ENCODE measurements at places on chromosomes 3 and 15.

DNA sequence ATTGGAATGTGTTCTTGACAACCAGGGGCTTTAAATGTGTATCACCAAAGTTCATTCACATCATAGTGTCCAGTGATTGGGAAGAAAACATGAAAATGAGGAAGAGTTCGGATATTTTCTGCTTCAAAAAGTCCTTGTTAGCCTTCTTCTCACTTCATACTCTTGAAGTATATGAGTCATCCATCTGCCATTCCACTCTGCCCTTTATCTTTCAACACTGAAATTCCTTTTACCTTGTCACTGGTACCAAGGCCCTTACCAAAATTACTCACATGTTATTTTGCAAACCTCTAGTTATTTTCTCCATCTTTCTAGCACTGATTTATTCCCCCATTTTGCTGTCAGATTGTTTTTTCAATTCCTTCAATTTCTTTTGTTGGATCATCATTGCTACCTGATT, 32.5 kb downstream of the OR5H15 start:
- no peak for DNase-seq

GRCh38 chr3:14343338-14344112, 58.9 kb upstream of the SLC6A6 start:
- DNase-seq, result no peak

- peak; percentile 73 for DNase-seq
Measured at GRCh38 chr15:58770857-58771620, at the start of gene MINDY2. TSS of gene MINDY2 (plus strand) at chr15:58771302. CDS start at chr15:58771396, 94 bp downstream.

DNA sequence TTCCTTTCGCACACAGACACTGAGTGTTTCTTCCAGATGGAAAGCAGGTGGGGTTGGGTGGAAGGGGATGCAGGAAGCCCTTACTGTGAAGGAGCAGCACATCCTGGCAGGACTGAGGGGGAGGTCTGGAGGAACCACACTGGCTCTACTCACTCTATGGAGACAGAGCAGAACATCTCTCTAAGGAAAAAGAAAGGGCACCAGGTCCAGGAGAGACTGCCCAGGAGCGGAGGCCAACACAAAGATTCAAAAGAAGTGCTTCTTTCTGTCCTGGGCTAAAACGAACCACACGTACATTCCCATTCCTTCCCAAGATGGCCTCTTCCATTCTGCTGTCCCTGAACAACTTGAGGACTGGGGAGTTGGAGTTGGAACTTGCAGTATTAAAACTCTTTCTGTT, 13.8 kb upstream of the VIPR1 start:
- no peak for DNase-seq

DNA sequence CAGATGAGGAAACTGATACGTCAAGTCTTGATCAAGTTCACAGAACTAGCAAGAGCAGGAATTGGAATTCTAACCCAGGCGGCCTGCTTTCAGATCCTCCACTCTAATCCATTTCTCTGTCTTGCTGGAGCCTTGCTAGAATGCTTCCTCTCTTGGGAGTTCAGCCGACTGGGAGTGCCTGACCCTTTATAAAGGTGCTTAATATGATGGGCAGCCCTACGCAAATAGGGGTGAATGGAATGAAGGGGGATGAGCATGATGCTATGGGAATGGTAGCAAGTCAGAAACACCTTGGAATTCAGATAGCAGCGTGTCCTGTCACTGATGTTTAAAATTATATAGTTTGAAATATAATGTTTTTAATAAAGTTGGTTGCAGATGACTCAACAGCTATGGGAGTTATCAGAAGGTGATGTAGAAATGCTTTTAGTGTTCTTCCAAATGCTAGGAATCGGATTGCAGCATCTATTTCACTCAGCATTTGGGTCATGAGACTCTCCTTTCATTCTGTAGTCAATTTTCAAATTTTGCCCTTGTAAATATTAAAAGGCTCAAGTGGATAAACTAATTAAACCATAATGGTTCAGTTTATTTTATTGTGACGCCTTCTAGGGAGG, 150.7 kb downstream of the FNDC3B start:
- DNase-seq, result no peak

DNA sequence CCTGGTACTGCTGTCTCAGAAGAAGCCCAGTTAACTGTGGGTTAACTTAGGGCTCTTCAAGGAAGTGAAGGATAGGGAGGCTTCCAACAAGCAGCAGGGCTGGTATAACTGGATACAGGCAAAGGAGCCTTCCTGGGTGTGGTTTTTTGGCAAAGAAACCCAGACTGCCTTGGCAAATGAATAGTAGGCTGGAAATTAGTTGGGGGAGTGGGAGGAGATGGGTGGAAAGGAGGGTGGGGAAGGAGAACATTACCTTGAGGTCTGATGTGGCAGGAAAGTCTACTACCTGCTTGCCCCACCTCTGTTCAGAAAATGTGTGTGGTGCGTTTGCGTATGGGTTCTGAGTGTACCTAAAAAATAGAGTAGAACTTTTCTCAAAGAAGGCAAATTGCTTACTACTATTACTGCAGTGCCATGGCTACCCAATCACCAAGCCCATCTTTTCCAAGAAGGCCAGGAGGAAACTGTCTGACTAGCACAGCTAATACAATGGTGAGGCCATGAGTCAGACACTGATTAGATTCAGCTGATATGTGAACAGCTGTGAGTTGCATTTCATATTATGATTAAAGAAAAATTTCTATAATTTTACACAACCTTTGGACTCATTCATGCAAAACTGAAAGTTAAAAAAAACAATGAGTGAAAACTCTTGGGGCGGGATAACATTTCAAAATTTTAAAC, 55.2 kb downstream of the SPTSSB start:
- no peak for DNase-seq

DNA sequence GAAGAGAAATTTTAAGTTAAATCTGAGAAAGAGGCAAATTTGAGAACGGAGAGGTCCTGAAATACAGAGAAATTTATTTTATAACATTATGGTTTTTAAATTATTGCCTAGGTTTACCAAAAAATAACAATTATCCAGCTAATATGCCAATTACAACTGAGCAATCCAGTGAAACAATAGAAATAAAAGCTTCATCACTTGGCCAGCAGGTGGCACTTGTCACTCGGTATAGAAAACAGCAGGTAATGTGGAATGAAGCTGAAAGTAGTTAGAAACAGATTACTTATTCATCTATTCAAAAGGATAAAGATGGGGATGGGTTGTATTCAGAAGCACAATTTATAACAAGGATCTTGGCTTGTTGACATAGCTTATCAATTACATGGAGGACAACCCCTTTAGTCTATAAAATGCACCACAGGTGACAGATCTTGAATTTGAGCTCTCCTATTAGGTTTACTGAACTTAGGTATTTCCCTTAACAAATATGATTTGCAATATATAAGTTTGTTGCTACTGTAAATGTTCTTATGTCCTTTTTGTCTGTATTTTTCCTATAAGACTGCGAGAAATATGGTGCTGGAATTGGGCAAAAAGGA, 70.1 kb upstream of the GUCA1C start:
- peak; percentile 14 for DNase-seq

DNA sequence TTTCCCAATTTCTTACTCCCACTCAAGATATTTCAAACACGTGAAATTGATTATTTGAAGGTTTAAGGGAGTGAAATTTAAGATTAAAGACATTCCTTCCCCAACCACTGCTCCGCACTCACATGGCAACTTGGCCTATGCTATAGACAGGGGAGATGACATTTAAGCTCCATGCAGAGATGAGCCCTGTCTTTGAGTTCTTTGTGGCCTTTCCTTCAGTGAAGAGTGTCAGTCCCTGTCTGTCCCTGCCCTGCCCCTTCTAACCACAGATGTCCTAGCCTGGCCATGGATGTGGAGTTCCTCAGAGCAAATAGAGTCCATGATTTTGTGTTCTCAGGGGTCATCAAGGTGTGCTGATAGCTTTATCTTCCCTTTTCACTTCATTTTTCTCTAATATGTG, 29.4 kb upstream of the THBS1 start:
- DNase-seq, result no peak

- DNase-seq, result no peak
Measured at GRCh38 chr3:105846809-105847208, 22.0 kb downstream of the CBLB start.

DNA sequence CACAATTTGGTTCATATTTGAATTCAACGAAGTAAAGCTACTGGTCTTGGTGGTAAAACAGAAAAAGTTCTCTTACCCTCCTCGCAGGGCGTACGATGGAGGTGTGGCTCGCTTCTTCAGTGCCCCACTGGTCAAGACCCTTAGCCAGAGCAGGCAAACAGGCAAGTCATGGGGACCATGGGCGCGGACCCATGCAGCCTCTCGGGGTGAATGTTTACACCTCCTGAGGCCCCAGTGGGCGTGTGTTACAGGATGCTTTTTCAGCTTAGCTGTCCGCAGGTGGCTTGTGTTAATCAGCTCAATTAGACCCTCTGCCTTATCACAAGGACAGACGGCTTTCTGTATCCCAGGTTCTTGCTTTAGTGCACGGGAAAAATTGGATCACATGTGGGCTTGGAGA, 991.8 kb downstream of the GBE1 start:
- no peak for DNase-seq

GRCh38 chr3:56955492-56956111, 104.9 kb upstream of the SPATA12 start:
- no peak for DNase-seq

GRCh38 chr3:12288182-12289129, at the start of gene PPARG:
TSS of gene PPARG (plus strand) at chr3:12289070. CDS start at chr3:12379712, 90,642 bp downstream.
- DNase-seq, result no peak

GRCh38 chr15:74127255-74127953, 3.0 kb upstream of the ISLR2 start:
- DNase-seq, result peak; percentile 57

DNA sequence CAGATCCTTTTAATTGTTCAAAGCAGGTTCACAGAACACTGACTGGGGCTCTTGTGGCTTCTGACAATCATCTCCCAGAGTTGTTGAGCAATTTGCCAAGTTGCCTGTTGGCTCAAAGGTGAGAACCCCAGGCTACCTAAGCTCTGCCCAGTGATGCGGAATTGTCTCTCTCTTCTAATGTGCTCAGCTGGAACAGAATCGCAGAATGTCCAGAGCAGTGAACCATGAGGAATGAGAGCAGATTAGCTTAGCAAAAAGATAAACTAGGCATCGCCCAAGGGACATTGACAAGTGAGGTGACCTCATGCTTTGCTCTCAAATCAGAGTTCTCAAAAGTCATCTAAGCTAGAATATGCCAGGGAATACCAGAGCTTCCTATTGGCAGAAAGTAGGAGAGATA, 148.1 kb downstream of the WDR76 start:
- DNase-seq, result no peak

- DNase-seq, result no peak
Measured at GRCh38 chr15:94387849-94388441, 156.6 kb downstream of the MCTP2 start.

DNA sequence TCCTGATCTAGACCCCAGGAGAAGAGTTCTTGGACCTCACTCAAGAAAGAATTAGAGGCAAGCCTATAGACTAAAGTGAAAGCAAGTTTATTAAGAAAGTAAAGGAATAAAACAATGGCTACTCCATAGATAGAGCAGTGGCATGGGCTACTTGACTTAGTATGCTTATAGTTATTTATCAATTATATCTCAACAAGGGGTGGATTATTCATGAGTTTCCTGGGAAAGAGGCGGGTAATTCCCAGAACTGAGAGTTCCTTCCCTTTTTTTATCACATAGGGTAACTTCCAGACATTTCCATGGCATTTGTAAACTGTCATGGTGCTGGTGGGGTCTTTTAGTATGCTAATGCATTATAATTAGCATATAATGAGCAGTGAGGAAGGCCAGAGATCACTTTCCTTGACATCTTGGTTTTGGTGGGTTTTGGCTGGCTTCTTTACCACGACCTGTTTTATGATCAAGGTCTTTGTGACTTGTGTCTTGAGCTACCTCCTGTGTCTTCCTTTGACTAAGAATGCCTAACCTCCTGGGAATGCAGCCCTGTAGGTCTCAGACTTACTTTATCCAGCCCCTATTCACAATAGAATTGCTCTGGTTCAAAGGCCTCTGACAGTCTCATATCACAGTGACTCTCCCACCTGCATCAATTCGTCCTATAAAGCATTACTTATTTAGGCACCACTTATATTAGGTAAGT, 35.3 kb upstream of the PLSCR2 start:
- no peak for DNase-seq

- DNase-seq, result no peak
Measured at GRCh38 chr3:167355446-167355845, 24.7 kb downstream of the ZBBX start.

DNA sequence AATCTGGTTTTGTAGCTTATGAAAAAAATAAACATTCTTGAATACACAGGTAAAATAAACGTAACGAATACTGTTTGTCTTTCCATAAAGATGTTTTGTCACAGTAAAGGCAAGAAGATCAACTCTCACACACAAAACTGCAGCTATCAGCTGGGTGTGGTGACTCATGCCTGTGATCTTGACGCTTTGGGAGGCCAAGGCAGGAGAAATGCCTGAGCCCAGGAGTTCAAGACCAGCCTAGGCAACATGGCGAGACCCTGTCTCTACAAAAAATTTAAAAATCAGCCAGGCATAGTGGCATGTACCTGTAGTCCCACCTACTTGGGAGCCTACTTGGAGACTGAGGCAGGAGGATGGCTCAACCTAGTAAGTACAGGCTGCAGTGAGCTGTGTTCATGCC, 39.6 kb downstream of the CBLB start:
- no peak for DNase-seq

GRCh38 chr3:169232863-169233262, 430.6 kb downstream of the MECOM start:
- DNase-seq, result no peak

- DNase-seq, result no peak
Measured at GRCh38 chr3:59872128-59872527, 822.3 kb upstream of the CFAP20DC start.

DNA sequence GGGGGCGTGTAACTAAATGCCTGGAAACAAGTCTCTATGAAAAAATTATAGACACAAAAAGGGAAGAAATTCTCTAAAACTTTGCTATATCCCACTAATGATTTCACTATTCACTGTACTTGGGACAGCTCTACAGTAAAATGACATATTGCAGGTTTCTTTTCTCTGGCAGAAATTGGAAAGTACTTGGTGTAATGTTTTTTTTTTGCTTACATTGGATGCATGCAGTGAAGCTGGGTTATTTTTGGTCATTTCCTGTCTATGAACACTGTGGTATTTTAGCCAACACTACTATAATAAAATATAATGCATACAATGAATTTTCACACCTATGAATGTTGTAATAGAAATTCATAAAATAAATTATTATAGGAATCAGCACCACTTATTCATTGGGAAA, 109.7 kb downstream of the LRRC49 start:
- no peak for DNase-seq

DNA sequence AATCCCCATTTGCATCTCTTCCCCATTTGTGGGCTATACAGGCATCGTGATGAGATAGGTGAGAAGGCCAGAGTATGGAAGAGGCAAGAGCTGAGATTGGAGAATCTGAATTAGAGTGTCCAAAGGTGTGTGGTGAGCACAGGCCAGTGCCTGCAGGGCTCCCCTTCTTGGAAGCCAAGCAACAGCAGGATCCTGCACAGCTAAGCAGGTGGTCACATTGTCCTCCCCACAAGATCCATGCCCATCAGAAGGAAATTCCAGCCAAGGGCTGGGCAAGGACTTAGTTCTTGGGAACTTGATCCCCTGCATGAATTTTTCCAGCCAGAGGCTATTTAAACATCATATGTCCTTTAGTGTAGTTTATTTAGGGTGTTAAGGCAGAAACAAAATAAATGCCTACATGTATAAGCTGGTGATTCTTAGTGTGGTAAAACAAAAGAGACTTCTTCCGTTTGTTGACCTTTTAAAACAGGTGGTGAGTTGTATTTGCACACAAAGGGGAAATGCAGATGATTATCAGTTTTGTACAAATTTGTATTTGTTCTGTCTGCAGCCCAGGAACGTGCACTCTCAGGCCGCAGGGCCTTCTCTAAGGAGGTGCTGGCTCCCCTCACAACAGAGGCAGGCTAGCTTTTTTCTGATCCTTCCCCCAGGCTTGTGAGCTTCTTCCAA, 110.2 kb downstream of the PLCL2 start:
- no peak for DNase-seq

GRCh38 chr15:78853500-78853899, 19.2 kb upstream of the MORF4L1 start:
- no peak for DNase-seq
